CD4-positive, alpha-beta T cell treated with Interleukin-15 for 1 hour (primary cell): ENCODE measurements at places on chromosomes 7 and 10.

- DNase-seq, result no peak
Measured at GRCh38 chr10:89114846-89115625, 92.1 kb downstream of the CH25H start.

DNA sequence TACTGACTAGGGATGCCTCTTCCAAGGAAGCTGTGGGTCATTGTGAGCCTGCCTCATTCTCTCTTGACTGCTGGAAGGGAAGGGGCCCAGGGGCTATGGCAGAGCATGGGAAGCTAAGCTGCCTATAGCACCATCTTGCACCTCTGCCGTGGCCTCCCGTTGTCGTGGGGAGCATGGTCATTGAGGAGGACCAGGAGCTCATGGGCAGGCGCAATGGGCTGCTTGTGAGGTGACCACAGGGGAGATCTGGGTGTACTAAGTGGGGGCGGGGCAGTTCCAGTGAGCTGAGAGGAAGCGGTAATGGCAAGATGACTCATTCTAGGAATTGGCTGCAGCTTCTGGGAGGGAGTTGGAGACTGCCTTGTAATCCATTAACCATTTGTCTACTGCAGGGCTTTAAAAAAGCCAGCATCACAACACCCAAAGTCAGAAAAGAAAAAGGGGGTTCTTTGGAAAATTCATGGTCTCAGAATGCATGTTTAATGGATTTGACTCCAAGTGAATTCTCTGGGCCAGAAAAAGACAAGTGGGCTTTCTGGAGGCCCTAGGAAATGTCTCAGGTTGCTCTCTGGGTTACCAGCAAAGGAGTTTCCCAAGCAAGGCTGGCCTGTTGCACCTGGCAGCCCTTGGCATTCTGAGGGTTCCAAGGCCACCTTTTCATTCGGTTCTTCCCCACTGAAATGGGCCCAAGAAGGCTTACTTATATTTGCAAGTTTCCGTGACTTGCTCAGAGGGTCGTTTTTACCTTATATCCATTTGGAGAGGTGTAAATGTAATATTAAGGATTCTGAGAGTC is 3.6 kb downstream of the DUSP5 start:
- peak; percentile 80 for DNase-seq

DNA sequence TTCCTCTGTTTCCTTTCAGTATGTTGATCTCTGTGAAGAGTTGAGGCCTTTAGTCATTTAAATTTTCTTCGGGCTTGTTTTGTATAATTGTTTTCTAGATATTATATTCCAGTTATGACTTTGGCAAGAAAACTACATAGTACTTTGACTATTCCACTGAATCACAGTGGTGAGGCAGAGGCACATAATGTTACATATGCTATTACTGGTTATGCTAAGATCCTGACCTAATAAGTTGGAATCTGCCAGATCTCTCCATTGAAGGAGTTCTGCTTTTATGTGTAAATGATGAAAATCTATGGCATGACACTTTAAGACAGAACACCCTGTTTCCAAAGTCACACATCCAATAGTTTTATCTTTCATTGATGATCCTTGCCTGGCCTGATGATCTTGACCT is 83.7 kb downstream of the CYP2C19 start:
- no peak for DNase-seq

DNA sequence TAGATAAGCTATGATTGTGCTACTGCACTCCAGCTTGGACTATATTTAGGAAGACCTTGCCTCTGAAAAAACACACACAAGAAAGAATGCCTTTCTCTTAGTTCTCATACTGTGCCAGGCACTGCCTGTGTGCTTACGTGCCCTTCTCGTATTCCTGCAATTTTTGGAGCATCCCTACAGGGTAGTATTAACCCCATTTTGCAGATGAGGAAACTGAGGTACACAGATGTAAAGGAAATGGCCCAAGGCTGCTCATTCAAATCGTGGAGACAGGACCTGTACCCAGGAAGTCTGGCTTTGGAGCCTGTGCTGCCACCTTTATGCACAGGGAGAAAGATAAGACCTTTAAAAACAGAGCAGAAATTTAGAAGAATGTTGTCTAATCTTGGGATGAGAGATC is 16.7 kb downstream of the AGAP3 start:
- no peak for DNase-seq

- DNase-seq, result peak; percentile 51
Measured at GRCh38 chr7:73811760-73812168, 19.0 kb upstream of the CLDN4 start.

DNA sequence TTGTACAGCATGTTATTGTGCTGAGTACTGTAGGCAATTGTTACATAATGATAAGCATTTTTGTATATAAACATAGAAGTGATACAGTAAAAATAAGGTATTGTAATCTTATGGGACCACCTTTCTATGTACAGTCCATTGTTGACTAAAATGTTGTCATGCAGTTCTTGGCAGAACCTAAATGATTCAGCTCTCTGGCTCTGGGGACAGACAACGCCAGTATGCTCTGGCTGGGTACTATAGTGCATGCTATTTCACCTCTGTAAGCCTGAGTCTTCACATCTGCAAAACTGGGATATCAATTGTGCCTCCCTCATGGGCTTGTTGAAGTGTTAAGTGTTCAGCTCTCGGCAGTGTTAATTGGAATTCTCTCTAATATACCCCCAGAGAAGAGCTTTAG is 674.3 kb downstream of the INHBA start:
- DNase-seq, result no peak

GRCh38 chr7:104980841-104981671 is 32.9 kb upstream of the KMT2E start:
- DNase-seq, result no peak

GRCh38 chr7:158268816-158269535 is 318.6 kb downstream of the PTPRN2 start:
- peak; percentile 9 for DNase-seq

DNA sequence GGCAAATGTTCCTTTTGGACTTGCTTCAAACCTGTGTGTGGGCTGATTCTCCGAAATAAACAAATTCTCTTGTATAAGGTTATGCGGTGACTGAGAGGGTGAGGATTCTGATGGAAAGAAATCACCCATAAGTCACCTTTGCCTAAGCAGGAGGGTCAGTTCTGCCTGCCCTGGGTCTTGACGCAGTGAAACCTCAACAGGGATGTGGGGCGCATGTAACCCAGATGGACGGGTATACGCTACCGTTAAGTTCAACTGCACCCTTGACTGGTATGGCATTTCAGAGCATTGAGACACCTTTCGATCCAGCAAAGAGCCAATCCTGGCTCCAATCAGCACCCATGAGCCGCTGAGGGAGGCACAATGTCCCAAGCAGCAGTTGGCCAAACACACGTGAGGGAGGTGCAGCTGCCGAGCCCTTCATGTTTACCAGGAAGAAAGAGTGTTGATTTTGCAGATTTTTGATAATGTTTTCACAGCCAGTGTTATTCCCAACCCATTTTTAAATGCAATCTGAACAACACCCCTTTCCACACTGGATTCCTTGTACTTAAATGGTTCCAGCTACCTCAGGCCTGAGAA is 48.1 kb downstream of the SORBS1 start:
- no peak for DNase-seq

DNA sequence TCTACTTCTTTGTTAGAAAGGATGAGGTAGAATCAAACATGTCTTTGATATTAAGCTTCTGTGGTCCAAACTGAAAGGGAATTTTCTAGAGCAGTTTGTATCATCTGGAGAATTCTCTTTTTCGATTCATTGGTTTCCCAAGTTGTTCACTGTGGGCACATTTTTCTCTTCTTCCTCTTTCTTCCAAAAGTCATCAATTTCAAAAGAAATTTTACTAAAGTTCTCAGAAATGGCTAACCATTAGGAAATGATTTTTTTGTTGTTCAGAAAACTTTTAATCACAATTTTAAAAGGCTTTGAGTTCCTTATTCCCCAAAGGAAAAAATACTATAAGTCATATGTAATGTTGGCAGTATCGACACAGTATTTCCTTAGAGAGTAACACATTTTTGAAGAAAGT is 28.3 kb upstream of the CCDC6 start:
- no peak for DNase-seq

GRCh38 chr7:45033261-45033930 is 33.4 kb downstream of the CCM2 start:
- DNase-seq, result no peak

DNA sequence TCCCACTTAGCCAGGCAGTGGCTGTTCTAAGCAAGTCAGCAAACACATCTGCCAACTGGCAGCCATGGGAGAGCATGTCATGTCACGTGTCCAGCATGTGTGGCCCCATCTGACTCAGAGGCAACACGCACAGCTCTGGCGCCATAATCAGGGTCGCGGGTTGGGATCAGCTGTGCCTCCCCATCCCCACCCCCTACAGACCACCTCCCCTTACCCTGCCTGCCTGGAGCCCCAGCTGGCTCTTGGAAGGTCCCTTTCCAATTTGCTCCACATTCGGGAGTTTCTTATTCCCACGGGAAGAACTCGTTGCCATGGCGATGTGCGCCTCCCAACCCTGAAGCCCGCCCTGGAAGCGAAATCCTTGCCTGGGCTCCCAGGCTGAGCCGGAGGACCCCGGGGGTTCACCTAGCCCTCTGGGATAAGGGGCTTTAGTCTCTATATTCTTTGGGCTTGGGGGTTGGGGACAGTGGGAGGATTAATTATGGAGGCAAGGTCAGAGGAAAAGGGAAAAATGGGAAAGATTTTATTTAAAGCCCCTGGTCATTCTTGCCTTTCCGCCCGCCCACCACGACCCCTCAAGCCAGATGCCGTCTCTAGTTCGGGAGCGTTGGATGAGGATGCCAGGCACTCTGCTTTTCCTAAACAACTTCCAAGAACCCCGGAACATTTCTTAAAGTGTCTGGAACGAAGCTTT is 283.7 kb downstream of the ZEB1 start:
- no peak for DNase-seq

DNA sequence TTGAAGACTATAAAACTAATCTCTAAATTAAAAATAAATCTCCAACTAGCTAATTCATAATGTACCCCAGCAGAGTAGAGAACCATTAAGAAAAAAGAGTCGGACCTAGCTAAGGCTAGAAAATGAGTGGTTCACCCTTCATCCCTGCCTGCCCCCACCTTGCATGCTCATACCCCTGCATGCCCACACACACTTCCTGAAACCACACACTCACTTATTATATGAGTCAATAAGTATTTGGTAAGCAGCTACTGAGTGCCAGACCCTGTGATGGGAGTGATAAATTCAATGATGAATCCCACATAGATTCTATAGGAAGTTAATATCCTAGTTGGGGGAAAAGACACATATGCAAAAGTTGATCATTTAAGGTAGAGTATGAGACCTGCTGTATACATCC is 152.9 kb upstream of the INHBA start:
- DNase-seq, result no peak

DNA sequence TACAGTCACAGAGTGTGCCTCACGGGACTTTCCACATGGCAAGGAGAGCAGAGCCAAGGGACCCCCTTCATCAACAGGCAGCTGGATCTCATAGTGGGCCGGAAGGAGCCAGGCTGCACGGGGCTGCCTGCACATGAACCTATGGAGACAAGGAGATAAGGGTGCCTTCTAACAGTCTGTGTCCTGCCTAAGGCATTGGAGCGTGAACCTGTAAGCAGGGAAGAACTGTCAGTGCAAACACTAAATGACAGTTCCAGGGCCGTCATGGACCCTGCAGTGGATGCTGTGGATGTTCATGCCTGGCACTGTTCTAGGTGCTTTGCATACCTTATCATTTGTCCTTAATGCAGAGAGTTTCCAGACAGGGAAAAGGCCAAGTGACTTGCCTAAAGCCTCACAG is 85.9 kb downstream of the WIPF3 start:
- no peak for DNase-seq

GRCh38 chr7:20798694-20799121 is 12.0 kb upstream of the SP8 start:
- no peak for DNase-seq

DNA sequence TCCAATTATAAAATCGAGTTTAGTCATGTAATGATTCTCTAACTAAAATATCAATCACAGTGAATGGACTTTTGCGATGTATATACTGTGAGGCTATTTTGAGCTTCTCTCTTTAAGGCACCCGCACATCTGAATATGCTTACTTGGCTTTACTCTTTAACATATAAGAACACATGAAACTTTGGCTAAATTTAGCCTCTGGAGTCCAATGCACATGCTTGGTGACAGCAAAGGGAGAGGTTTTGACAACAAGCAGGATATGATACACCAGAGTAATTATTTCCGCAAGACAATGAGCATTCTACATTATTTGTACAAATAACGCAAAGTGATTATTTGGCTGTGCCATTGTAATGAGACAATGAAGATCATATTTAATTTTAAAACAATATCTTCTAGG is 72.4 kb downstream of the ARID5B start:
- no peak for DNase-seq

- DNase-seq, result no peak
Measured at GRCh38 chr10:22658745-22659410, 55.5 kb downstream of the PIP4K2A start.

GRCh38 chr7:45292481-45292880 is 134.9 kb downstream of the RAMP3 start:
- no peak for DNase-seq

- DNase-seq, result no peak
Measured at GRCh38 chr7:95440394-95441038, 5.7 kb upstream of the PON2 start.

DNA sequence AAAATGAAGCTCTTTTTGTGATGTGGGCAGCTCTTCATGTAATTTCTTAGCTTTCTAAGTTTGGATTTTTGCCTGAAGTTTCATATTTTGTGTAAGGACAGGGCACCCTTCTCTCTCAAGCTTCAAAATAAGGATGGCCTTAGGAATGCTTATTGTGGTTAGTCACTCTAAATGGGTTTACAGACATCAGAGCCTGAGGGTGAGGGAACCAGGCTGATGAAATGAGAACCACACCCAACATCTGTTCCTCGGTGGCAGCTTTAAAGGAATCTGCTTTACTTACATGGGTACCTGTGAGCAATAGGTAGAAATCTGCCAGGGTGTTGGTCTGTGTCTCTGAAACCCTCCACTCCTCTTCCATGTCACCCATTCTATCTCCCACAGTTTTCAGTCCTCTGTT is 174.3 kb downstream of the EMX2 start:
- no peak for DNase-seq

GRCh38 chr7:149475121-149476045 is 14.5 kb upstream of the ZNF777 start:
- DNase-seq, result no peak

DNA sequence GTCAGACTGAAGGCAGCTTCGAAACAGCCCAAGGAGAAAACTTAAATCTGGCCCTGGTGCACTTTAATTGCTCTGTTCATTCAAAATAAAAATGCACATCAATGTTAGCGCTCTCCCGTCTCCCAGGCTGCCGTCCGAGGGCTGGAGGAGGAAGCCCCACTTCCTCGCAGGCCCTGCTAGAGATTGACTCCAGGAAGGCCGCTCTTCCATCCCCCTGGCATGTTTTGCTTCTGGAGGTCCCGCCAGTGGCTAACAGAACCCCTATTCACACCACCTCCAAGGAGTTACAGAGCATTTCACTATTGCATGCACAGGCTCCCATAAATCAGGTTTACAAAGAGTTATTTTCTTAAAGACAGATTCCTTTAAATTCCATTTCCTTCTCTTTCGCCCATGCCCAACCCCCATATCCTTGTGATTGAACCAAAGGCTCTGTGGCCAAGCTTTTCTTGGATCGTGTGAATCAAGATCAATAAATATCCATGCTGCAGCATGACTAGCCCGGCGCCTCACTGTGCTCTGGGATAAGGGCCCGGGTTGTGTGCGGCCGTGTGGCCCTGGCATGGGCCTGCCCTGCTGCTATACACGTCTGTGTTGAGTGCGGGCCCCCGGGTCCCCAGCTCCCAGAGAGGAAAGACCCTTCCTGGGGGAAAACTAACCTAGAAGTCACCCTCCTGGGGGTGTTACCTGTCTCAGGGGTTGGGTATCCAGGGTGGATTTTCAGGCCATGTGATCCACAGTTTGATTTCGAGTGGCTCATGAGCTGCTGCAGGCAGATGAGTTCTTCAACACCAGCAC is 118.7 kb upstream of the GDF10 start:
- no peak for DNase-seq

- DNase-seq, result no peak
Measured at GRCh38 chr10:22324413-22324812, 3.5 kb downstream of the BMI1 start.
